ENCODE measurements at places on chromosomes 6 and 20. TPM values are rescaled to one million over a fixed set of nuclear protein-coding genes. Genes with fewer than 3 reads are reported as not detected.

C4B gene
- total RNA-seq, result 4.9 TPM

CALHM6 gene
- 5.3 TPM for total RNA-seq

DNA sequence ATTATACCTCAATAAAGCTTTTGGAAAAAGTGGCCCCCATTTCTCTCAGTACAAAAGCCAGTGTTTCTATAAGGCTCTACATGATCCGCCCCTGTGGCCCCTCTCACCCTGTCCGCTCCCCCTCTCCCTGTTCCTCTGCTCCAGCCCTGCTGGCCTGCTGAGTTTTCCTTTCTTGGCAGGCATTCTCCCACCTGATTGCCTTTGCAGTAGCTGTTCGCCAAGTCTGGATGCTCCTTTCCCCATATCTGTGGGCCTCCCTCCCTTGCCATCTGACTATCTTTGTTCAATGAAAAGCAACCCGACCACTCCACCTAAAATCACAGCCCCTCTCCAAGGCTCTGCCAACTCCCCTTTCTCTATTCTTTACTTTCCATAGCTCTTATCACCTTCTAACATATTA, 33.2 kb downstream of the CDH22 start:
- no peak overlapping the region for H3K4me3 ChIP-seq
- peaks cover 2% of the 10 kb centered on the region for H3K36me3 ChIP-seq
- peaks cover 71% of the 10 kb centered on the region for H3K27me3 ChIP-seq
- no peak overlapping the region for H3K27ac ChIP-seq

- DNase-seq, result no peak
- peaks cover 20% of the 10 kb centered on the region for H3K4me1 ChIP-seq
- no peak overlapping the region for H3K27ac ChIP-seq
These were observed 50.1 kb upstream of the SMIM29 start for GRCh38 chr6:34298941-34299340.

C20orf204 gene
- 35.6 TPM for total RNA-seq

DNA sequence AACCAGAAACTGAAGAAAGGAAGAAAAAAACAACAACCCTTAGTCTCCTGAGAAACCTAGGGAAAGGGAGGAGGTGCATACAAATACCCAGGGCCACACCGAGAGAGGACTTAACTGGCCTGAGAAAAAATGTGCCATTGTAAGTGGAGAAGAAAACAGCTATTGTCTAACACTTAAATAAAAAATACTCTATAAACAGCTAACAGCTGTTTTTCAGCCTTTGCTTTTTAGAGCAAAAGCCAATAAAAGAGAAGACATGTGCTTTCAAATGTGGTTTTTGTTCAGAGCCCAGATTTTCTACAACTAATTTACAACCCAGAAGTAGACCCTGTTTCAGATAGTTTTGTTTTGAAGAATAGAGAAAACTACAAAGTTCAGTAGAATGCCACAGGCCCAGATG, 56.0 kb upstream of the SLC22A16 start:
- H3K36me3 ChIP-seq, result no peaks in the 10 kb centered on the region
- no peak overlapping the region for H3K27ac ChIP-seq
- no peak overlapping the region for H3K4me3 ChIP-seq
- peaks cover 48% of the 10 kb centered on the region for H3K4me1 ChIP-seq

DNA sequence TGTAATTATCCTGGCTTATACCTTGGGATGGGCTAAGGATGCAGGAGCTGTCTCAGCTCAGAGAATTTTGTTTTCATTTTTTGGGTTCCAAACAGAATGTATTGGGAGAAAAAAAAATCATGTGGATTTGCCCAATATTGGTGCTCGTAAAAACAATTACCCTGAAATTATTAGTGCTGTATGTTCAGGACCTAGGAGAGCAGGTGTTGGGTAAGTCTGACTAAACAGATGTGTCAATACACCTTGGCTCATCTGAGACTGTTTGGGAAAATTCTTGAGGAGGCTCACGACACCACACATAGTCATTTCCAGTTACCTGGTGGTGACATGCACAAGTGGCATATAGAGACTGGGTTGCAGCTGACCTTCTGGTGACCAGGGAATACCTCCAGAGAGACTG, 802.1 kb upstream of the FLRT3 start:
- H3K4me3 ChIP-seq, result no peak overlapping the region
- no peaks in the 10 kb centered on the region for H3K4me1 ChIP-seq
- H3K27ac ChIP-seq, result no peak overlapping the region
- H3K36me3 ChIP-seq, result no peaks in the 10 kb centered on the region

- H3K4me3 ChIP-seq, result no peak overlapping the region
- no peaks in the 10 kb centered on the region for H3K4me1 ChIP-seq
- no peaks in the 10 kb centered on the region for H3K27me3 ChIP-seq
- no peak overlapping the region for H3K27ac ChIP-seq
- no peaks in the 10 kb centered on the region for H3K36me3 ChIP-seq
- DNase-seq, result no peak
These were observed 80.2 kb downstream of the MLIP start for GRCh38 chr6:54191461-54191860.

GRCh38 chr6:166938150-166938549, 18.2 kb downstream of the RNASET2 start:
- peaks cover 33% of the 10 kb centered on the region for H3K4me1 ChIP-seq
- DNase-seq, result no peak
- H3K27me3 ChIP-seq, result no peaks in the 10 kb centered on the region
- no peak overlapping the region for H3K27ac ChIP-seq
- peaks cover 4% of the 10 kb centered on the region for H3K36me3 ChIP-seq

TRIM15 gene
- total RNA-seq, result 0.95 TPM

GRCh38 chr6:7088076-7088742, 19.6 kb upstream of the RREB1 start:
- peaks cover 12% of the 10 kb centered on the region for H3K27me3 ChIP-seq
- H3K4me1 ChIP-seq, result peaks cover 37% of the 10 kb centered on the region
- peak overlapping the region; percentile 80 for H3K4me3 ChIP-seq
- H3K36me3 ChIP-seq, result peaks cover 2% of the 10 kb centered on the region

DNA sequence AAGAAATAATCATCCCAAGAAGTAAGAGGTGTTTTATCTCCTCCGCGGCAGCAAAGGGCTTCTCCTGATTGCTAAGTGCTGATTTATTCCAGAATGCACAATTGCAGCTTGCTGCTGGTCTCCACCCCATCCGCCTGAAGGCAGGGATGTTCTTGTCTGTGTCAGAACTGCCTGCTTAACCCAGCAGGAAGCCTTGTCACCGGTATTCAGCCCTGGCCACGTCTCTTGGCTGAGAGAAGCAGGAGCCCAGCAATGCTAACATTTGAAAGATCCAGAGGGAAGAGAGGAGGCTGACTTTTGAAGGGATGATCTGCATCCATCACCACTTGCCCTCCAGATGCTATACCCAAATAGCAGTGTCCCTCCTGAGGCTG, 4.2 kb downstream of the SCML4 start:
- DNase-seq, result peak; percentile 42
- H3K4me3 ChIP-seq, result peak overlapping the region; percentile 88
- H3K27me3 ChIP-seq, result no peaks in the 10 kb centered on the region
- peaks cover 2% of the 10 kb centered on the region for H3K36me3 ChIP-seq
- peaks cover 97% of the 10 kb centered on the region for H3K4me1 ChIP-seq
- H3K27ac ChIP-seq, result peak overlapping the region; percentile 84

DNA sequence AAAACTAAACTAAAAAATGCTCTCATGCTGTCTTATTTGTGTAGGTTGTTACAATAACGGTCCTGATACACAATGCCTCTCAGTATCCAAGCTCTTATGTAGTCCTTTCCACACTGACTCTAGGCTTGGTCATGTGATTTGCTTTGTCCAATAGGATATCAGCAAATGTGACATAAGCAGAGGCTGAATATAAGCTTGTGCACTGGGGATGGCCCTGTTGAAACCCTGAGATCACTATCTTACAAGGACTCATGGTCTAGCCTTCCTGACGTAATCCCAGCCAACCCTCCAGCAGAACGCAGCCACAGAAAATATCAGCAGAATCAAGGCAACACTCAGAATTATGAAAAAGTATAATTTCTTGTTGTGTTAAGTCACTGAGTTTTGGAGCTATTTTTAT, 145.1 kb upstream of the CCN2 start:
- H3K4me3 ChIP-seq, result no peak overlapping the region
- no peak for DNase-seq
- H3K27ac ChIP-seq, result no peak overlapping the region
- H3K27me3 ChIP-seq, result no peaks in the 10 kb centered on the region
- no peaks in the 10 kb centered on the region for H3K4me1 ChIP-seq

LRFN2 gene
- total RNA-seq, result not detected

CDH26 gene
- 2.4 TPM for total RNA-seq

ASIP gene
- total RNA-seq, result not detected

DNA sequence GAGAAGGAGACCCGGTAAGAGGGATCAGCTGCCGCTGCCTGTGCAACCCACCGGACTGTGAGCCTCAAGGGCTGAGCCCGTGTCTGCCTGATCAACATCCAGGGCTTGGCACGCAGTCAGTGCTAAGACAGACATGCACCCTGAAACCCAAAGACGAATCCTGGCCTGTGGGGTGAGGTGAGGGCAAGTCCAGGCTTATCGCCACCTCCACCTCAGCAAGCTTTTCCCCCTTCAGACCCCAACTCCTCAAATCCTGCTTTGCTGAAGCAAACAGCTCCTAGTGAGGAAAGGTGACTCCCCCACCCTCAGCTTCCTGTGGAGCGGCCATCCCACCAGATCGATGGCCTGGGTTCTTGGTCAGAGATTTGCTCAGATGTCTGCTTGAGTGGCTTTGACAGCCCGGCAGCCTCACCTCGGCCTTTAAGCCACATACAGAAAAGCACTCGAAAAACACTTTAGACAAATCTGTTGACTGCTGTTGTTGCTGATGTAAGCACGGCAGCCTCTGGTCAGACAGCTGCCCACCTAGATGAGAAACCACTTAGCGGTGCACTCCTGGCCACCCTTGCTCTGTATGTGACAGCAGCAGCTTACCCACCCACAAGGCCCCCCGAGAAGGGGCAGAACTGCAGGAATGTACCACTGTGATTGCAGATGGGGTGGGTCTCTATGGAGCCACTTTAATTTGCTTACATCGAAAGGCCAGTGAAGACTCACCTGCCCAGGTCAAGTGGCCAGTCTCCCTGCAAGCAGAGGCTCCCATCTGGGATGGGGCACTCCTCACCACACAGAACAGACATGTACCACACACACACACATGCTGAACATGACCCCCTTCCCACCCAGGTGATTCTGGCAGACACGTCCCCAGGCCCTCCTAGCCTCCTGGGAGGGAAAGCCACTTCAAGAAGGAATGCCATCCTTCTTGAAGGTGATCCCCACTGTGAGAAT, 14.8 kb downstream of the MTCH1 start:
- peaks cover 8% of the 10 kb centered on the region for H3K36me3 ChIP-seq
- H3K27me3 ChIP-seq, result no peaks in the 10 kb centered on the region
- DNase-seq, result no peak
- H3K4me3 ChIP-seq, result no peak overlapping the region

PCK1 gene
- total RNA-seq, result not detected

DNA sequence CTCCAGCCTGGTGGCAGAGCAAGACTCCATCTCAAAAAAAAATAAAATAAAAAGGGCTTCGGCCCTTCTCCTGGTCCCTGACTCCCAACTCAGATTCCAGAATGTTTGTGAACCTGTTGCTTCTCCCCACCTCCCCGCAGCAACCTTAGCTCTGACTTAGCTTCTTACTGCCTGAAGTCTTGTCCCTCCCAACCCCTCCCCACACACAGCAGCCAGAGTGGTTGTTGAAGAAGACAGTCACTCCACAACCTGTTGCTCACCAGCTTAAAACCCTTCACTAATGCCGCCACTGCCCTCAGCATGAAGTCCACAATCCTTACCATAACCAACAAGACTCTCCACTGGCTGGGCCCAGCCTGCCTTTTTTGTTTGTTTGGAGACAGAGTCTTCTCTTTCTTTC, 6.5 kb upstream of the PTPRT start:
- no peak for DNase-seq
- no peaks in the 10 kb centered on the region for H3K36me3 ChIP-seq
- no peaks in the 10 kb centered on the region for H3K4me1 ChIP-seq
- no peak overlapping the region for H3K4me3 ChIP-seq
- no peak overlapping the region for H3K27ac ChIP-seq
- peaks cover 2% of the 10 kb centered on the region for H3K27me3 ChIP-seq

C6orf52 gene
- total RNA-seq, result 2.7 TPM

SLC22A16 gene
- not detected for total RNA-seq

HFE gene
- 1.9 TPM for total RNA-seq

TMEM200A gene
- 0.53 TPM for total RNA-seq

DNA sequence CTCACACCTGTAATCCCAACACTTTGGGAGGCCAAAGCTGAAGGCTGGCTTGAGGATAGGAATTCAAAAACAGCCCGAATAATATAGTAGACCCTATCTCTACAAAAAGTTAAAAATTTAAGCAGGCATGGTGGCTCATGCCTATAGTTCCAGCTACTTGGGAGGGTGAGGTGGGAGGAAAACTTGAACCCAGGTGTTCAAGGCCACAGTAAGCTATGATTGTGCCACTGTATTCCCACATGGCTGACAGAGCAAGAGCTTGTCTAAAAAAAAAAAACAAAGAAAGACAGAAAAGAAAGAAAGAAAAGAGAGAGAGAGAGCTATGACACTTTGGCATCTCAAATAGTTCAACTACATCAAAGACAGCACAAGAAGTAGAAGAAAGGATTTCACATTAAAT, 33.2 kb downstream of the DCDC2 start:
- H3K27ac ChIP-seq, result no peak overlapping the region
- H3K36me3 ChIP-seq, result no peaks in the 10 kb centered on the region
- H3K4me3 ChIP-seq, result no peak overlapping the region
- no peak for DNase-seq

LY6G6D gene
- total RNA-seq, result not detected

PKHD1 gene
- 0.02 TPM for total RNA-seq

GSTA2 gene
- total RNA-seq, result not detected

DNA sequence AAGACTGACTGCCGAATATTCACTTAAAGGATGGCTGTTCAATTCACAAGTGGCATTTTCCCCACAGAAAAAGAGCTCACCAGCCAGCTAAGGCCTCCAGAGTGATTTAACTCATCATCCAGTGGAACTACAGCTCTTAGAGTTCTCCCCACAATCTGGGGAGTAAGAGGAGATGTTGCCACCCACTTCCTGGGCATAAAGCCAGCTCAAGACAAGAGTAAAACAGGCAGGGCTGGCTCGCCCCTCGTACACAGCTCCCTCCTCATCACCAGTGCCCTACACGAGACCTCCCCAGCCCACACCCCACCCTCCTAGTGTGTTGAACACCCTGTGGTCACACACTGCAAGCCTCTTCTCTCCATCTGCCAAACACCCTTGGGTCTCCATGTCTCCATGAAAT, 47.2 kb upstream of the IPCEF1 start:
- H3K4me3 ChIP-seq, result no peak overlapping the region
- H3K4me1 ChIP-seq, result peaks cover 15% of the 10 kb centered on the region
- H3K36me3 ChIP-seq, result no peaks in the 10 kb centered on the region

GMPR gene
- total RNA-seq, result not detected

GRCh38 chr6:131023834-131024504, 39.1 kb downstream of the EPB41L2 start:
- H3K36me3 ChIP-seq, result no peaks in the 10 kb centered on the region
- no peaks in the 10 kb centered on the region for H3K27me3 ChIP-seq
- H3K4me1 ChIP-seq, result peaks cover 6% of the 10 kb centered on the region
- H3K4me3 ChIP-seq, result no peak overlapping the region
- peak overlapping the region; percentile 34 for H3K27ac ChIP-seq

Measured in activated T-cell treated with anti-CD3 and anti-CD28 coated beads, Interleukin-2, amount 50 U/mL, for 72 hours (primary cell).